Left renal cortex interstitium (tissue), 4 donors: ENCODE measurements at places on chromosomes 7 and 10. TPM values are rescaled to one million over a fixed set of nuclear protein-coding genes. Genes with fewer than 3 reads are reported as not detected.

The SYT15B gene
- polyA plus RNA-seq = 1.1 TPM

The NOS3 gene
- polyA plus RNA-seq = 13.0 TPM

The VWDE gene
- 7.0 TPM for polyA plus RNA-seq

The BAG3 gene
- 27.0 TPM for polyA plus RNA-seq

The TMEM106B gene
- 106 TPM for polyA plus RNA-seq

The FOXI2 gene
- polyA plus RNA-seq = 2.7 TPM

The ITGA8 gene
- 43.6 TPM for polyA plus RNA-seq

The SPDYE9 gene
- polyA plus RNA-seq = 0.28 TPM

The KAT6B gene
- 53.7 TPM for polyA plus RNA-seq

The TNS3 gene
- polyA plus RNA-seq = 93.9 TPM

The BICC1 gene
- polyA plus RNA-seq = 83.3 TPM

The SLC13A4 gene
- 1.6 TPM for polyA plus RNA-seq

The NFKB2 gene
- 21.9 TPM for polyA plus RNA-seq

The LAMB4 gene
- polyA plus RNA-seq = 3.1 TPM

The RNF148 gene
- 0.38 TPM for polyA plus RNA-seq

The SLC16A9 gene
- 39.3 TPM for polyA plus RNA-seq

The MDH2 gene
- 214 TPM for polyA plus RNA-seq

The CUZD1 gene
- 1.0 TPM for polyA plus RNA-seq

The CALY gene
- polyA plus RNA-seq = 0.31 TPM

The CDC14C gene
- polyA plus RNA-seq = not detected

The TUBAL3 gene
- 0.39 TPM for polyA plus RNA-seq

The ERVW-1 gene
- polyA plus RNA-seq = 0.30 TPM

The CRHR2 gene
- 0.06 TPM for polyA plus RNA-seq
